ENCODE measurements at places on chromosomes 3 and 15.

- no peak for DNase-seq
Measured at GRCh38 chr3:191500892-191501291, 39.9 kb downstream of the PYDC2 start.

DNA sequence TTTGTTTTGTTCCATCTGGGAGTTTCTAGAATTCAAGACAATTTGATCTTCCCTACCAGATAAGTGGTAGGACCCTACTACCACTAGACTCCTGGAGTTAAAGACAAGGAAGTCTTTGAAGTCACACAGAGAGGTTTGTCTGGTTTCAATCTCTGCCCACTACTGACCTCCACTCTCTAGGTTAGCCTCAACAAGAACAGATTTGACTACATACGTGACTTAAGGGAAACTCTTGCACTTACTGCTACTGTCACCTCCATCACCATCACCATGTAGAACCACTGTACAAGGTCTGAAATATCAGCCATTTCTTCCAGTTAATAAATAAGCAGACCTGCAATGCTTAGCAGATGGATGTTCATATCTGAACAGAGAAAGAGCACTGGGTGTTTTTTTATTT lies 148.3 kb upstream of the ARHGEF26 start:
- no peak for DNase-seq

DNA sequence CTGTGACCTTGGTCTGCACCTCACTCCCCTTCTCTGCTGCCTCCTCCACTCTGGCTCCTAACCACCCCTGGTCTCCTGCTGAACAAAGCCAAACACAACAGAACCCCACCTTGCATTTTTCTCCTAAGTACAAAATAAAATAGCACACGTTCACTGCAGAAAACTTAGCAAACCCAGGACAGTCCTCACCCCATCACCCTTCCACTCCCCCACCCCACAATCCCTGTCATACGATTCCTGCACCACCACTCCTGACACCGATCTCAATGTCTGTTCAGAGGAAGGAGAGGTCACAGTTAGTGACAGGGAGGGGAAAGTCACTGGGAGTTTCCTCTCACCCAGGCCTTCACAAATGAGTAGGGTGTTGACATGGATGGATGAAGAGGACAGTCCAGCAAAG lies 4.2 kb downstream of the VPS33B start:
- DNase-seq, result no peak

DNA sequence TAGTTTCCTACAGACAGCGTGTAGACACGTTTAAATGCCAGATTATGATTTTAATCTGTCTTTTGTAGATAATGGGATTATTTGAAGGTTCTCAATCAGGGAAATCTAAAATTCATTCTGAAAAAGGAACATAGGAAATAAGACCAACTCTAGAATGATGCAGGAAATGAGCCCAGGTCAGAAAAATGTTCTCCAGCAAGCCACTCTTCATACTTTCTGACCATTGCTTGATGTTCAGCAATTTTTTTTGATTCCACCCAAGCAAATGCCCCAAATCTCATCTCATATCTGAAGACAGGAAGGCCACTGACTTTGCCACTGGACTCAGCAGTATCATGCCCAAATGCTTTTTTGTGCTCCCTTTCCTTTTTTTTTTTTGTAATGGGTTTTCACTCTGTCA lies 373.4 kb downstream of the LPP start:
- no peak for DNase-seq

- DNase-seq, result no peak
Measured at GRCh38 chr3:69821133-69821532, 81.9 kb downstream of the MITF start.

DNA sequence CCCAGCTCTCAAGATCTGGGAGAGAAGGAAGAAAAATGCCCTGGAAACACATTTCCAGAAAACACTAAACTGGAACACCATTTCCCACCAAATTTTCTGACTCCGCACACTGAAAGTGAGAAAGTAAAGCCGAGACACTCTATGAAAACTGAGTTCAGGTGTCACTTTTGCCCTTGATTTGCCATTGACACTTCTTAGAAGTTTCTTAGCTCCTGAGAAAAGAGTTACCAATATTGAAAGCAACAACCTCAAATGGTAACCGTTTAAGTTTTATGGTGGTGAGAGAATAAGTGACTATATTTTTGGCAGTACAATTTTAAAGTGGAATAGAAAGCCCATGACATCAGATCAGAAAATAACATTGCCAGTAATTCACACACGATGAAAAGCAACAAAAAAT lies 39.0 kb downstream of the CD86 start:
- DNase-seq, result no peak

DNA sequence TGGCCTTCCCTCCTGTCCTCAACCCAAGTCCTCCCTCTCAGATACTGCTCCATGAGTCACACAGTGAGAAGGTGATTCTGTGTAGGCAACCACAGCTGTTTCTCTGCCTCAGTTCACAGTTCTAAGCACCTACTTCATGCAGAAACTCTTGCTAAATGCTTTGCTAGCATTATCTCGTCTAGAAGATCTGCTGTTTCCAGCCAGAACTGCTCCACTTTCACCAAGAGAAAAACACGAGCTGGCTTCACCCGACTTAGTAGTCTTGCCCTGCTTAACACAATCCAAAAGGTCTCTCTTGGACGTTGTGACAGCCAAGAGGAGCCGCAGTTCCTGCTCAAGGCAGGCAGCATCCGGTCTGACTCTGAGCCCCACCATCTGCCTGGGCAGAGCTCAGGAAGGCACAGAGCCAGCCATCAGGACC lies 272.1 kb downstream of the UACA start:
- no peak for DNase-seq

Data from hematopoietic multipotent progenitor cell treated with erythropoietin and hydrocortisone succinate and interleukin-3 and kit ligand, for 15 days (in vitro differentiated cells).